ENCODE measurements at places on chromosomes 3 and 15.

GRCh38 chr3:169148448-169149348 is 514.8 kb downstream of the MECOM start:
- DNase-seq, result no peak

DNA sequence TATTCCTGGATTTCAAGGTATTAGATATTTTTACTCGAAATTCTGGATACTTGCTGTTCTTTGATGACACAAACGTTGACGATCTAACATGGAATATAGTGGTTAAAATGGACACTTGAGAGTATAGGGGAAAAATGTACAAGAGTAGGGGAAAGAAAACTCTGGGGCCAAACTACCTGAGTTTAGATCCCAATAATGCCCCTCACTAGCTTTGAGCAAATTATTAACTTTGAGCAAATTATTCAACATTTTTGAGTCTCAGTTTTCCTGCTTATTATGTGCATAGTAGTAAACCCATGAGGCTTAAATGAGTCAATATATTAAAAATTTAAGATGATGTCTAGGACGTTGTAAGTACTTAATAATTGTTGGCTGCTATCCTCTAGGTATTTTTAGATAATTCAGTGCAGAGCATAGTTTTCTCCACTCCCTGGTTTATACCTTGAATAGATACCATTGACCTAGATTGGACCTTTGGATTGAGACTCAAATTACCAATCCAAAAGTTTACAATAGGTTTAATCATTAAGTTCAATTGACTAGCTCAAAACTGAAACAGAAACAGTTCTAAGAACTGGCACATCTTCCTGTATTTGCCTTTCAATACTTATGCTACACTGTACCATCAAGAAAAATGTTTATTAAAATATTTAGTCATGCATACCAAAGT is 4.5 kb downstream of the ADGRG7 start:
- no peak for DNase-seq

DNA sequence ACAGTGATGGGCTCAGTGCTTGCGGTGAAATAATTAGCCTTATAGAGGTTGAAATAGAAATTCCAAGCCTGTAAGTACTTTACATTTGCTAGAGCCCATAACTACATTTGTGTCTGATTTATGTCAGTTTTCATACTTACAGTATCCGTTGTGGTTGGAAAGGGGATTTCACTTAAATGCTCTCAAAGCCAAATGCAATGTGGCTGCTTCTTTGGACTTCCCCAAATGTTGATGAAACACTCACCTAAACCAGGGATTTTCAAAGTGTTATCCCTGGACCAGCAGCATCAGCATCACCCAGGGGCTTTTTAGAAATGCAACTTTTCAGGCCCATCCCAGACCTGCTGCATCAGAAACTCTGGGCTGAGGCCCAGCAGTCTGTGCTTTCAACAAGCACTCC is 378.7 kb downstream of the MCTP2 start:
- DNase-seq, result no peak

DNA sequence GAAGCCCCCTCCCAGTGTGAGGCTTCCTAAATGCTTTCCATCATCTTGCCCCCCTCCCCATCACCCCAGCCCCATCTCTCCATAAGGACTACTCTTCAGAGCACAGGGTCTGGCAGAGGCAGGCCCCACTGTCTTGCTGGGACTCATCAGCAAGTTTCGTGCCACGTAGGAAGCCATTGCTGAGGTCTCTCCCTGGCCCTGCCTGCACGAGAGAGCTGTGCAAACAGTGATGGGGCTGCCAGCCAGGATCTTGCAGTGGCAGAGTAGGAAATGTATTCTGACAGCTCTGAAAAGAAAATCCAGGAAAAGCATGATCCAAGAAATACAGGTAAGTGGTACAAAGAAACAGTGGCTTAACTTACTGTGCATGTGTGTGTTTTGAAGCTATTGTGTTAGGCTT is 22.6 kb downstream of the ISL2 start:
- no peak for DNase-seq

DNA sequence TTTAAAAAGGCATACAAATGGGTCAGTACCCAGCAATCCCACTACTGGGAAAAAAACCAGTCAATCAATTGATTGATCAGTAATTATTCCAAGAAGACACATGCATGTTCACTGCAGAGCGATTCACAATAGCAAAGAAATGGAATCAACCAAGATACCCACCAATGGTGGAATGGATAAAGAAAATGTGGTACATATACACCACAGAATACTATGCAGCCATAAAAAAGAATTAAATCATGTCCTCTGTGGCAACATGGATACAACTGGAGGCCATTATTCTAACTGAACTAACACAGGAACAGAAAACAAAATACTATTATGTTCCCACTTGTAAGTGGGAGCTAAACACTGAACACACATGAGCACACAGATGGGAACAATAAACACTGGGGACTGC is 103.1 kb downstream of the DLG1 start:
- no peak for DNase-seq

Measured in frontal cortex (tissue), 4 donors.